Stimulated activated CD4-positive, alpha-beta T cell treated with anti-CD3 and anti-CD28 coated beads, Interleukin-1b, Interleukin-23, amount 100 ng/mL, for 24 hours (primary cell): ENCODE measurements at places on chromosomes 11 and 22.

DNA sequence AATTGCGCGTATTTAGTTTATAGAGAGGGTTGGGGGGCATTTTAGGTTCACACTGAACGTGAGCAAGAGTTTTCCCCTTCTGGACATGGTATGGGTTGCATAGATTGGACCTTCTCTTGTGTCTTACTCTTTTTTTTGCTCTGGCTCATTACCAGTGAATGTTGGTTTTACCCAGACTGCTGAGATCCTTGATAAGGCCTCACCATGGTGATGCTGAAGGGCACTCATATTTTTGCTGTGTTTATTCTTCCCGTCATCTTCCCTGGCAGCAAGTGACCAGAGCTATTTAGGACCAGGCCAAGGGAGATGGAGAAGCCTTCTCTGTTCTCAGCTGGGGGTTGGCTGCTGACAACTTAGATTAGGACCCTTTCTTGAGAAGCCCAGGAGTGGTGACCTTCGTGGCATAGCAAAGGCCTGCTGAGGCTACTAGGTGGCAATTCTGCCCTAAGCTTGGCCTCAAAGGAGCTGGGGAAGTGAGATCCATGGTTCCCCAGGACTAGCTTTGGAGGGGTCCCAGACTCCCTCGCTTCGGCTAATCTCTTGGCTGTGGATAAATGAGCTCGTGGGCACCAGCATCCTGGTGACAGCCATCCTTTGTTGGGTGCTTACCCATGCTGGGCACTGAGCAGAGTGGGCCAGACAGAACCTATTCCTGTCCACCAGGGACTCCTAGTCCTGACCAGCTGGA, 47.3 kb downstream of the GRIK4 start:
- no peak for DNase-seq

DNA sequence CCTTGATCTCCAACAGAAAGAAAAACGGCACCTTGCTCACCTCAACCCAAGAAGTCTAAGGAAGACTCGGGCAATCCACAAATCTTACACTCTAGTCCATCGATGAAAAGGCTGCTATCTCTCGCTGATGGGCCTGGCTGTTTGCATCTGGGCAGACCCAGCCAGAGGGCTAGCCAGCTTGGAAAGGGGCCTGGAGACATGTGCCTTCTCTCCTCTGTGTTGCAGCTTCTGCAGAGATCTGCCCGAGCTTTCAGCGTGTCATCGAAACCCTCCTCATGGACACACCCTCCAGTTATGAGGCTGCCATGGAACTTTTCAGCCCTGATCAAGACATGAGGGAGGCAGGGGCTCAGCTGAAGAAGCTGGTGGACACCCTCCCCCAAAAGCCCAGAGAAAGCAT, 3.2 kb downstream of the SCGB1A1 start:
- DNase-seq, result no peak

- no peak for DNase-seq
Measured at GRCh38 chr11:62427630-62428233, 8.9 kb downstream of the SCGB1A1 start.

- peak; percentile 19 for DNase-seq
Measured at GRCh38 chr11:8168485-8169257, at the start of gene RIC3. RIC3 (minus strand) TSS chr11:8169025; CDS start chr11:8168989, 36 bp downstream.

DNA sequence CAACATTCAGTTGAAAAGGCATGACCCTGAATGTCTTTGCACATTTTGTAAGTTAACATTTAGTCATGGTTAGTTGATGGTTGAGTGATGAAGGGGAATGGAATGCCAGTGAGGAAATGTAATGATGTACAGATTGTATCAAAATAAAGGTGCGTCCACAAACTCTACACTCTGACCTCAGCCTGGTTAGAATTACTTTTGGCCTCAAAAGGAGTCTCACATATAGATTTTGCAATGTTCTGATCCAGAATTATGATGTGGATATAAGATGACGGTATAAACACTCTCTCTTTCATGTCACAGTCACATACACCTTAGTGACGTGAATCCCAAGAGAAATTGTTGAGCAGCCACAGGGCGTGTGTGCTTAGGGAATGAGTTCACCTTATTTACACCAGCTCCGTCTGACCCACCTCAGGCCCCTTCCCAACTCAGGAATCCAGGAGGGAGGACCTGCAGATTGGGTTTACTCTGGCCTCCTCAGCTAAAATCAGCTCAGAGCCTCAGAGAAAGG, 100.1 kb downstream of the RDX start:
- no peak for DNase-seq

DNA sequence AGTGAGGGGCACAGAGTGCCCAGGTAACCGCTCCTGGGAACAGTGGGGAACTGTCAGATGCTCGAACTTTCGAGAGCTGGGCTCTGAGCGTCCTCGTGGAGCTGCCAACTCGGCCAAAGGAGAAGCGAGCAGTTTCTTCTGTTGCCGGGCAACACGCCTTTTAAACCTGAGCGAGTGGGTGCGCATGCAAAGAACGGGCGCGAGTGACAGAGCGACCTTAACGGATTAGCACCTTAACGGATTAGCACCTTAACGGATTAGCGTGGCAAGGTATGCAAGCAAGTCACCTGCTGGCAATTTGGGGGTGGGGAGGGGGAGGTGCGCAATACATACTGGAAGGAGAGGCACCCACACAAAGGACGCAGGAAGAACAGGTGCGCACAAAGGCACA, 61.8 kb upstream of the PRODH start:
- no peak for DNase-seq

GRCh38 chr11:122232985-122233384, 117.0 kb upstream of the BLID start:
- no peak for DNase-seq

DNA sequence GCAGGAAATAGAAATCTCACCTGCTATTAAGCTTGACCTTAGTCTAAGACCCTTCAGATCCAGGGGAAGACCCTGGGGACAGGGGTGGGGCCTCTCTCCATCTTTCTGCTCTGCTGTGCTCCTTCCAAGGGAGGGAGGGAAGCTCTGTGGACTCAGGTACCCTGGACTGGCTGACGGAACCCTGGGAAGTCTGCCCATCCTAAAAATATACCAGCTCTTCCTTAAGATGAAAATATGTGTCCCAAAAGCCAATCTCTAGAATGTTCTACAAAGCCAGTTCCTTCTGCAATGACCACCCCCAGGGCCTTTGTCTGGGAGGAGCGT, 73.7 kb downstream of the RTL6 start:
- DNase-seq, result no peak

GRCh38 chr11:116696381-116696941, 76.3 kb downstream of the BUD13 start:
- no peak for DNase-seq

- DNase-seq, result no peak
Measured at GRCh38 chr11:33875621-33876294, 16.1 kb downstream of the LMO2 start.

DNA sequence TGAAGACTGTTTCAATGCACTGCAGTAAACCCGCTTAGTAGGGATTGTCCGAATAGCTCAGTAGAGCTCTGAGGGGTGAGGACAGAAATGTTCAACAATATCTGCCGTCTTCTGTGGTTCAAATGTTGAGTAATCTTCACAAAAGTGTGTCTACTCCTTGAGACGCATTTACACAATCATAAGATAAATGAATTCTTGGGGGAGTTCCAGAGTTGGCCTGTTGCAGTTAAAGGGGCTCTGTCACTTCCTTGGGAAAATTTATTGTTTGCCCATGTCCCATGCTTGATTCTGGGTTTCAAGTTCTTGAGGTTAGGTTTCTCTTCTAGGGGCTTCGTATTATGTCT, 614 bp downstream of the ANO3 start:
- no peak for DNase-seq

- no peak for DNase-seq
Measured at GRCh38 chr22:33883561-33883960, 36.7 kb downstream of the LARGE1 start.

GRCh38 chr11:77155082-77155475, 27.0 kb downstream of the MYO7A start:
- DNase-seq, result no peak

GRCh38 chr22:44570476-44571445, 72.7 kb upstream of the RTL6 start:
- no peak for DNase-seq

GRCh38 chr11:14357881-14358728, 878 bp downstream of the RRAS2 start:
- DNase-seq, result peak; percentile 8

GRCh38 chr22:28260619-28261018, 341.6 kb upstream of the PITPNB start:
- no peak for DNase-seq

DNA sequence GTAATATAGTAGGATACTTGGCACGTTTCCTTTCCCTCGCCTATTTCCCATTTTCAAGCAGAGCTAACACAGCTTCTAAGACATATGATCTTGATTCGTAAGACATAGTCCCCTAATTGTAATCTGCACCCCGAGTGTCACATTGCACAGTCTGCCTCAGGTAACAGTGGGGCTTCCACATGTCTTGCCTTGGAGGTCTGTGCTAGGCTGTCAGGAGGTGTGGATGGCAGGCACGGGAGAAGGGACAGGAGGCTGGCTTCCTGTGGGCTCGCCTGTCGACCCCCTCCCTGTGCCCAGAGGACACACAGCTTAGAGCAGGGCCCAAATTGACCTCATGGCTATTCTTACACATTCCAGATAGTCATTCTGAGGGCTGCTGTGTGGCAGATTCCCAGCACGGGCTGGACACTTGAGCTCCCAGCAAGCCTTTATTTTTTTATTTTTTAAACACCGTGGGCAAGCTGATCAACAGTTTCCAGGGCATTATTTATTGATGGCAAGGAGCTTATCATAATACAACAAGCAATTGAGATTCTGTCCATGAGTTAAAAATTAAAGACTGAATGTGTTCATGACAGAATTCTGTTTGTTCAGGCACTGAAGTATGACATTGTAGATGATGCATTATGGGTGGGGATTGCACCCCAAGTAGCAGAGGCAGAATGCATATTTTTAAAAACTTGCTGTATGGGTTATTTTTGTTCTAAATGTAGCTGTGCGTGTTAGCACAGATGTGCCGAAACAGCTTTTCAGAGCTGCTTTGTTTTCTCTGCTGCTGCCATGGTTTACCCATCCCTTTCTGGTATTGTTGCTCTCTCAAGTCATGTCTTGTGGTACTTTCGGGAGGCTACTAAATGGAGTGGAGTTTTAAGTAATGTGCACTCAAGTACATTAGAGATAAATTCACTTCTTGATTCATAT, 113.0 kb downstream of the ATXN10 start:
- no peak for DNase-seq
